ENCODE measurements at places on chromosomes 13 and 19.

DNA sequence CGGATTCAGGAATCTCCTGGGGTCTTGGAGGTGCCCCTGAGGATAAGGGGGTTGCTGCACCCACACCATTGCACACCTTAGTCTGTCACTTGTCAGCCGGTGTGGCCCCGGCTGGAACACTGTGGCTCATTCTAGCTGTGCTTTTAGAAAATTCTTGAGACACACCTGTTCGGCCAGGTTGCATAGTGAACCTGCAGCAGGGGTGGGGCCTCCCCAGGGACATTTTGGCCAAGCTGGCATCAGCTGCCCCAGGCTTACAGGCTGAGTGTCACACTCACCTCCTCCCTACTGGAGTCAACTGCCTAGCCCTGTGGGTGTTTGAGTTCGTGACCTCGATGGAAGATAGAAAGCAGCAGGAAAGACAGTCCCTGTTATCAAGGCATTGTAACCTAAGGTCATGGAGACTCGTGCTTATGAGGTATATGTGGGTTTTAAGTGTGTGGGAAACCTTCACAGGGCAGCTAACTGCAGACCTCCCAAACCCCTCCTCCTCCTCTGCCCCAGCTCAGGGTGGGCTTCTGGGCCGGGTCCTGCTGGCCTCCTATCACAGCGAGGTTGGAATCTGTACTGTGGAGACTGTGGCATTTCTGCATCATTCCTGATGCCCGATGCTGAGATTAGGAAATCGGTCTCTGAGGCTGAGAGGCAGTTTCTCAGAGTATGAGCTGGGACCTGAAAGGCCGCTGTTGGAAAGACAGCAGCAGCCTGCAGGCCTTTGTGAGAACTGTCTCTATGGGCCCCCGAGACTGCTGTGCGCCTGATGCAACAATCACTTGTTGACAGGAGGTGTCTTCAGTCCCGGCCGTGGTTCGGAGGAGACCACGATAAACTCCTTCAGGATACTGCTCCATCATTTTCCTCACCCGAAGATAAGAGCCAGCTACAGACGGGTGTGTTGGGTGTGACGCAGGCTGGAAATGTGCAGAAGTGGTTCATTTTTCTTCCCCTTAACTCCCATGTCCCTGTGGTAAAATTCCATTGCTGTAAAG is 72.2 kb downstream of the ATP11A start:
- DNase-seq = no peak

- no peak for DNase-seq
Measured at GRCh38 chr19:12670159-12670928, 3.7 kb downstream of the WDR83 start.

GRCh38 chr19:10555610-10555973 is 10.2 kb downstream of the KRI1 start:
- DNase-seq = no peak

- no peak for DNase-seq
Measured at GRCh38 chr19:3964256-3965194, 6.4 kb downstream of the DAPK3 start.

- no peak for DNase-seq
Measured at GRCh38 chr19:32809754-32810153, 59.8 kb downstream of the SLC7A9 start.

DNA sequence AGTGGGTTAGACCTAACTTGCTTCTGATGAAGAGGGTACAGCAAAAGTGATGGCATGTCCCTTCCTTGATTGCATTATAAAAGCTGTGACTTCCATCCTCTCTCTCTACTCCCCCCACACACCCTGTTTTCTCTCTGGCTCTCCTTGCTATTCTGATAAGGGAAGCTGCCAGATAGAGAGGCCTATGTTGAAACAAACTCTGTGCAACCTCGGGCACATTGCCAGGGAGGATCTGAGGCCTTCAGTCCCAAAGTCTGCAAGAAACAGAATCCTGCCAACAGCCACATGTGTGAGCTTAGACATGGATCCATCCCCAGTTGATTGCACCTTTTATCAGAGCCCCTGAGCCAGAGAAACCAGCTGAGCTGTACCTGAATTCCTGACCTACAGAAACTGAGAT is 44.8 kb upstream of the ARGLU1 start:
- DNase-seq = no peak

DNA sequence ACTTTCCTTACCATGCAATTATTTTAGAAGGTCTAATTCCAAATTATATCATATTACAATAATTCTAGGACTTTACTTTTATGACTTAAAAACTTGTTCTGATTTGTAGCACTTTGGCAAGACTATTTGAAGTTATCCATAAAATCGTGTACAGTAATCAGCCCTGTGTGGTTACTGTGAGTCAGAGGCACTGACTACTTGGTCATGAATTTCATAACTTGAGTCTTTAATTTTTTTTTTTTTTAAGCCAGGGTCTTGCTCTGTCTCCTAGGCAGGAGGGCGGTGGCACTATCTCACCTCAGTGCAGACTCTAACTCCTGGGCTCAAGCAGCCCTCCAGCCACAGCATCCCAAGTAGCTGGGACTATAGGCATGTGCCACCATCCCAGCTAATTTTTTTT is 1319.2 kb upstream of the SLC10A2 start:
- no peak for DNase-seq

GRCh38 chr19:31770223-31770622 is 421.0 kb upstream of the TSHZ3 start:
- no peak for DNase-seq

DNA sequence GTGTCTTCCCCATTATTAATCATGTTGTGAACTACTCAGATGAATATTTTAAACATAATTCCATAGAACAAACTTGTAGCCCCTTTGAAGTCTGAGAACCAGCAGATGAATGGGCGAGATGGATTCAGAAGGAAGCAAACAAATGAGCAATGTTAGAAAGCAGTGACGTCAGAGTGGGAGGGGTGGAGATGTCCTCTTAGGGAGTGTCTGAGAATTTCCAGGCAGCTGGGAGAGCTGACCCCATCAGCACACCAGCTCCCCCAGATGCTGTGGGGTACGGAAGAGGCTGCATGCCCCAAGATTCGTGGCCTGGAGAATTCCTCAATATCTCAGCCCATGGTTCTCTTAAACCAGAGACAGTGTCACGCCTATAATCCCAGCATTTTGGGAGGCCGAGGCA is 68.6 kb downstream of the DPF1 start:
- no peak for DNase-seq

DNA sequence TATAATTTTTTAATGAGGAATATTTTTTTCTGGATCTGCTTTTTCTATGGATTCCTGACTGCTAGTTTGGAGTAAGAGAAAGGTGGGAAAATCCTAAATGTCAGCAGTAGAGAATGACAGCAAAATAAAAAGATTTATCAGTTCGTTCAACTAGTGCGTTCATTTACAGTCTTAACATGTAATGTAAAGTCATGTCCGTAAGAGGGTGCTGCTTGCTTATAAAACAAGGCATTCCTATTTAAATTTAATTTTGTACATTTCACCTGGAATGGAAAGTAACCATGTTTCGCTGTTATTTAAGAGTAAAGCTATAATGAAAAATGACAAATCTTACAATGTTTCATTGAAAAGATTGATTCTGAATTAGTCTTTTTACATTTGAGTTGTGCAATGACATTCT is 76.6 kb downstream of the ZMYM2 start:
- no peak for DNase-seq

DNA sequence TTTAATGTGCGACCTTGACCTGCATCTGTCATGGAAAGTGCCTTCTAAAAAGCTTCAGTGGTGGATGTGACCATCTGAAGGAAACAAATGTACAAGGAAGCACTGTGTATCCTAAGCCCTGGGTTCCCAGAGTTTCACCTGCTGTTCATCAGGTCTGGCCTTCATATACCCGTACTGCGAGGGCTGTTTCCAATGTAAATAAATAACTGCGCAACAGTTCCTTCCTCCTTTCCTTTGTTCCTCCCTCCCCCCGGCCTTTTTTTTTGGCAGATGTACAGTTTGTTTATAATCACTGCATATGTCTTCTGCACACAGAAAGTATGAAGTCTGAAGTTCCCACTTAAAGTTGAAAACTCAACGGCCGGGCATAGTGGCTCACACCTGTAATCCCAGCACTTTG is 5.2 kb downstream of the FAAP24 start:
- peak; percentile 63 for DNase-seq

GRCh38 chr19:45342911-45343310 is 2.4 kb downstream of the KLC3 start:
- DNase-seq = no peak

DNA sequence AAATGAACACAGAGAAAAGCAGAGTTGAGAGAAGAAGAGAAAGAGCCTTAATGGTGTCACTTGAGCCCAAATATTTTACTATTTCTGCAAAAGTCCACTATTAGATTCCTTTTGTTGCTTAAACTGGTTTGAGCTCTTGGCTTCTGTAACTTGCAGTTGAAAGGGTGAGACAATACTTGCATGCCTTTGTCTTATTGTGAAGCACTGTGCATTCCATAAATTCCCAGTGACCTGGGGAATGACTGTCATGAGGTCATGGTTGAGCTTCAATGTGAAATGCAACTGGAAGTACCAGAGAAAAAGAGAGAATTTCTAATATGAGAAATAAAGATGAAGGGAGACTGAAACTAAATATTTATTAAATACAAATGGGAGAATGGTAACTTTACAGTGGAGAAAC is 310.9 kb downstream of the TDRD3 start:
- DNase-seq = no peak

DNA sequence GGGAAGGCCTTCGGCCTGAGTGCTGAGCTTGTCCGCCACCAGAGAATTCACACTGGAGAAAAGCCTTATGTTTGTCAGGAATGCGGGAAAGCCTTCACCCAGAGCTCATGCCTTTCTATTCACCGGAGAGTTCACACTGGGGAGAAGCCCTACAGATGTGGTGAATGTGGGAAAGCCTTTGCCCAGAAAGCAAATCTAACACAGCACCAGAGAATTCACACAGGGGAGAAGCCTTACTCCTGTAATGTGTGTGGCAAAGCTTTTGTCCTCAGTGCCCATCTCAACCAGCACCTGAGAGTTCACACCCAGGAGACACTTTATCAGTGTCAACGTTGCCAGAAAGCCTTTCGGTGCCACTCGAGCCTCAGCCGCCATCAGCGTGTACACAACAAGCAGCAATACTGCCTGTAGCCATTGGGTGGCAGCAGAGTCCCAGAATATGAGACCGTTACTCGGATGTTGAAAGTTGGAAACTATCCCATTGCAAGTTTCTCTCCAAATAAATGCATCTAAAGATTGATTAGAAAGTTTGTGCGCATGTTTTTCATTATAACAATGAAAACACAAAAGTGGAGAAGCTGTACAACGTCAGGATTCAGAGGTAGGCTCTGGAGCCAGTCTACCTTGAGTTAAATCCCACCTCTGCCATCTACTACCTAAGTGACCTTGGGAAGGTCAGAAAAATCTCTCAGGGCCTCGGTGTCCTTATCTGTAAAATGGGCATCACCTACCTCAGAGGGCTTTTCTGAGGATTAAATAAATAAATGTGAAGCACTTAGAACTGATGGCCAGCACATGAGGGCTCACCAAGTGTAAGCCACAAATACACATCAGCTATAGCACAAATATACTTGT is 21.1 kb downstream of the ZNF473 start:
- DNase-seq = no peak

DNA sequence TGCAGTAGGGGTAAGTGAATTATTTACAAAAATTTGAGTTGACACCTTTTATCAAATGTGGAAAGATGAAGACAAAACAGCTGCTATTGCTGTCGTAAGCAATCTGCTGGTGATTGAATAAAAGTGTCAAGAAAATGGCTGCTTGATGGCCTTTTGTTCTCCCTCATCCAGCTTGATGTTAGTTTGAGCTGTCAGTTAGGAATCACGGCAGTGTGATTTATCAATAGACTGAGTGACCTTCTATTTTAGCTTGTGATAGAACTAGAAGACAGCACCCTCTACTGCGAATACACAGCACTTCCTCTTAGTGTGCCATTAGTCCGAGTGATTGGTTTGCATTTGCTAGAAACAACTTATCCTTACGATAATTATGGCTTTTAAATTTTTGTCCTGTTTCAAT is 76.3 kb downstream of the MZT1 start:
- peak; percentile 73 for DNase-seq

DNA sequence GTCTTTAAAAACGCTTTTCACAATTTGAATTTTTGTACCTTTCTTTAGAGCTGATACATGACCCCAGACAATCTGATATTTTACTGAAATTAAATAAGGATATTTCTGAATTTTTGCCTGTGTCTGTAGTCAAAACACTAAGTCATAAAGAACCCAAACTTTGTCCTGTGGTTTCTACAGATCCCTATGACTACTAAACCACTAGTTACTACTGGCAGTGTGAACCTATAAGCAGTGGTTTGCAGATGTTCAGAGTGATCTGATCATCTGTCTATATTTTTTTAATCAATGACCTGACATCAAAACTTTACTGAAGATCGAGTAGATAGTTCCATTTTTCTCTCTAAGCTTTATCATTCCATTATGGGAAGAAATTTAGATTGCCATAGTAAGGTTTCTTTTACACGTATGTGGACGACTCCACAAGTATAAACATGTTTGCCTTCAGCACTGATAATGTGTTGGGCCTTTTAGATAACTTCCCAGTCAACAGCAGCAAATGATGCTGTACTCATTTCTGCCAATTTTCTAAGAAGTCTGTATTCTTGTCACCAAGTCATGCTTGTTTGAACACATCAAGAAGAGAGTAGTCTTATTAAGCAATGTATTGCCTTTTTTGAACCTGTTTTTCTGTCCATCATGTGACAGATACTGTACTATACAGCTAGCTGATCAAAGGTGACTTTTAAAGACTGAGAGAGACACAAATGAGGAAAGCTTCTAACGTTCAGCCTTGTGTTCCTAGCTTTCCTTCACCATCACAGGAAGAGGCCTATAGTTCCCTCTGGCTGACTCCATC is 21.8 kb downstream of the POLR1D start:
- no peak for DNase-seq

Measured in DMS153 (cell line).